ENCODE measurements at places on chromosomes 1 and 21.

DNA sequence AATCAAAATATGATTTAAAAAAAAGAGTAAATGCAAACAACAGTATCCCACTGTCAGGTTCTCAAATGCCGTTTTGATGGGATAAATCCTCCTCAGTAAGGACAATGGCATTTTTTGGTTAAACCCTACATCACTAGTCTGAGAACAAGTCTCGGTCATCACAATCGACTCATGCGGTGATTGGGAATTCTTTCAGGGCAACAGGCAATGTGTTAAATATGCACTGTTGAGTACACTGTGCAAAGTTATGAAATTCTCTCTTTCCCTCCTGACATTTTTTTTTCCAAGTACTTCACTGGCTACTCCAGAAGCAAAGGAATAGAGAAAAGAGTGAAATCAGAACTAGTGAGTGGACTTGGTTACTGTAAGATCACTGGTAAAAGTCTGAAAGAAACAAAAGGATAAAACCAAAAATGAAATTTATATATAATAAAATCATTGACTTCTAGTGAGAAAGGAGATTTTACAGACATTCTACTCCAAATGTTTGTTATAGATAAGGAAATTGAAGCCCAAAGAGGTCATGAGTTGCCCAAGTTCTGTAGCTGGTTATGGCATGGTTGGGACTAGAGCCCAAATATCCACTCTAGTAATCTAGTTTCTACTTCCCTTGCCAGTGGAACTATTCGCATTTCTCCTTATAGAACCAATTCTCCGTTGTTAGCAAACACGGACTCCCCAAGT lies 111.3 kb downstream of the TGFBR3 start:
- no peak overlapping the region for H3K4me3 ChIP-seq
- no peak for DNase-seq
- no peaks in the 10 kb centered on the region for H3K27me3 ChIP-seq
- H3K36me3 ChIP-seq, result no peaks in the 10 kb centered on the region
- H3K4me1 ChIP-seq, result no peaks in the 10 kb centered on the region

DNA sequence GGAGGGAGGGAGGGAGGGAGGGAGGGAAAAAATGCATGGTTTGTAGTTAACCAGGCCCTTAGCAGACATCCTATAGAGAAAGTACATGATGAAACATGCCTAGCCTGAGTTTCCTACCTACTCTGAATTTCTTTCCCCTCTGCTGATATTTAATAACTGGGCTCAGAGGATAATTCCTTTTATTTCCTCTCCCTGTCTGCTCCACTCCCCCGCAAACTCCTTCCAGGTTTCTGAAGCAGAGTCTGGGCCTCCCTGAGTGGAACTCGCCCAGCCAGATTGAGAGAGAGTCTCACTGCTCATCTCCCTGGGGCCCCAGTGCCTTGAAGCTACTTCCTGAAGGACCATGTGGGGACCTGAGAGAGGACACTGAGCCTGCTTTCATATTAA lies 111.9 kb upstream of the SLC44A3 start:
- no peak for DNase-seq
- no peak overlapping the region for H3K4me3 ChIP-seq
- no peaks in the 10 kb centered on the region for H3K27me3 ChIP-seq
- no peaks in the 10 kb centered on the region for H3K36me3 ChIP-seq
- no peak overlapping the region for H3K27ac ChIP-seq

- no peaks in the 10 kb centered on the region for H3K27me3 ChIP-seq
- no peak overlapping the region for H3K4me3 ChIP-seq
- H3K36me3 ChIP-seq, result no peaks in the 10 kb centered on the region
These were observed 15.8 kb downstream of the SYNJ1 start for GRCh38 chr21:32712043-32712442.

GRCh38 chr1:28317014-28317413 lies 11.8 kb upstream of the MED18 start:
- H3K27me3 ChIP-seq, result no peaks in the 10 kb centered on the region
- H3K36me3 ChIP-seq, result no peaks in the 10 kb centered on the region
- H3K4me1 ChIP-seq, result no peaks in the 10 kb centered on the region
- no peak overlapping the region for H3K27ac ChIP-seq
- DNase-seq, result no peak
- H3K4me3 ChIP-seq, result no peak overlapping the region

GRCh38 chr1:234661317-234661928 lies 51.4 kb upstream of the IRF2BP2 start:
- H3K36me3 ChIP-seq, result no peaks in the 10 kb centered on the region
- no peak overlapping the region for H3K27ac ChIP-seq
- peaks cover 6% of the 10 kb centered on the region for H3K4me1 ChIP-seq
- H3K27me3 ChIP-seq, result no peaks in the 10 kb centered on the region

DNA sequence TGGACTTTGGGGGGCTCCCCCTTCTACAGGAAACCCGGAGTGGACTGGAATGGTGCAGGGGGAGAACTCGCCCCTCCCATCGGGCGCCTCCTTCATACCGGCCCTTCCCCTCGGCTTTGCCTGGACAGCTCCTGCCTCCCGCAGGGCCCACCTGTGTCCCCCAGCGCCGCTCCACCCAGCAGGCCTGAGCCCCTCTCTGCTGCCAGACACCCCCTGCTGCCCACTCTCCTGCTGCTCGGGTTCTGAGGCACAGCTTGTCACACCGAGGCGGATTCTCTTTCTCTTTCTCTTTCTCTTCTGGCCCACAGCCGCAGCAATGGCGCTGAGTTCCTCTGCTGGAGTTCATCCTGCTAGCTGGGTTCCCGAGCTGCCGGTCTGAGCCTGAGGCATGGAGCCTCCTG lies at the start of gene TNFRSF14:
Gene TNFRSF14 (plus strand): TSS at position 95 of the 401 bp plus-strand sequence. CDS start 294 bp downstream, at position 389.
- peaks cover 34% of the 10 kb centered on the region for H3K4me1 ChIP-seq
- peaks cover 33% of the 10 kb centered on the region for H3K36me3 ChIP-seq
- peak within 1 kb of the TSS; percentile 93 for H3K27ac ChIP-seq
- no peak for DNase-seq

GRCh38 chr1:57137980-57138379 lies 172.2 kb upstream of the C8B start:
- H3K36me3 ChIP-seq, result no peaks in the 10 kb centered on the region
- DNase-seq, result no peak
- no peaks in the 10 kb centered on the region for H3K27me3 ChIP-seq
- no peaks in the 10 kb centered on the region for H3K4me1 ChIP-seq
- no peak overlapping the region for H3K4me3 ChIP-seq

- H3K27ac ChIP-seq, result no peak overlapping the region
- no peaks in the 10 kb centered on the region for H3K36me3 ChIP-seq
- no peak for DNase-seq
- H3K4me3 ChIP-seq, result no peak overlapping the region
These were observed 88.2 kb upstream of the BEND5 start for GRCh38 chr1:48864913-48865312.
